Activated T-cell treated with anti-CD3 and anti-CD28 coated beads, Interleukin-2, amount 50 U/mL, for 1 hour (primary cell): ENCODE measurements at places on chromosomes 2 and 18.

GRCh38 chr2:105969552-105969951 is 224.5 kb downstream of the UXS1 start:
- DNase-seq = no peak

- no peak for DNase-seq
These were observed 193.5 kb upstream of the CHST9 start for GRCh38 chr18:27378431-27379095.

GRCh38 chr2:118845522-118846441 is 1.7 kb downstream of the EN1 start:
- DNase-seq = no peak

DNA sequence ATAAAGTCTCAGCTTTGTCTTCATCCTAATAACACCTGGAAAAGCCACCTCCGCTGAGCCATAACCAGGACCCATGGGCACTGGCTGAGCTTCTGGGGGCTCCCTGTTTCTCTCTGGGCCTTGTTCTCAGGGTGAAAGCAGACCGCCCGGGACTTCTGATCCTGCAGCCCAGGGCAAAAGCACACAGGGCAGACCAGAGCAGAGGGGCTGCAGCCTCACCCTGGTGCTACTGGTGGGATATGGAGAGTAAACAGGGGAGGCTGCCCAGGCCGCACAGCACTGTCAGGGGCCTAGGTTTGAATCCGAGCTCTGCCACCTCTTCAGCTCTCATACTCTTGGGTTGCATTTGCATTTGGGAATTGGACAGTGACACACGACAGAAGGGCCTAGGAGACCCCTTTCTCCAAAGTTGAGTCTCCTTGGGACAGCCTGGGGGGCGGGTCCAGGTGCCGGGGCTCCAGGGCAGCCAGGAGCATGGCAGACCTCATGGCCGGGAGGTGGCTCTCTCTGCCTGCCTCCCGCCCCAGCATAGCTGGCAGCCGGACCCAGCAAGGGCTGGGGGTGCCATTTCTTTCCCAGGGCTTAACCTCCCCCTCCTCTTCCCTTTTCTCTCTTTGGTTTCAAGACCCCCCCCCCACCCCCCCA is 164.9 kb downstream of the INHBB start:
- no peak for DNase-seq

- DNase-seq = no peak
These were observed 41.0 kb upstream of the ARL4C start for GRCh38 chr2:234537929-234538328.
